ENCODE measurements at places on chromosomes 12 and 14.

DNA sequence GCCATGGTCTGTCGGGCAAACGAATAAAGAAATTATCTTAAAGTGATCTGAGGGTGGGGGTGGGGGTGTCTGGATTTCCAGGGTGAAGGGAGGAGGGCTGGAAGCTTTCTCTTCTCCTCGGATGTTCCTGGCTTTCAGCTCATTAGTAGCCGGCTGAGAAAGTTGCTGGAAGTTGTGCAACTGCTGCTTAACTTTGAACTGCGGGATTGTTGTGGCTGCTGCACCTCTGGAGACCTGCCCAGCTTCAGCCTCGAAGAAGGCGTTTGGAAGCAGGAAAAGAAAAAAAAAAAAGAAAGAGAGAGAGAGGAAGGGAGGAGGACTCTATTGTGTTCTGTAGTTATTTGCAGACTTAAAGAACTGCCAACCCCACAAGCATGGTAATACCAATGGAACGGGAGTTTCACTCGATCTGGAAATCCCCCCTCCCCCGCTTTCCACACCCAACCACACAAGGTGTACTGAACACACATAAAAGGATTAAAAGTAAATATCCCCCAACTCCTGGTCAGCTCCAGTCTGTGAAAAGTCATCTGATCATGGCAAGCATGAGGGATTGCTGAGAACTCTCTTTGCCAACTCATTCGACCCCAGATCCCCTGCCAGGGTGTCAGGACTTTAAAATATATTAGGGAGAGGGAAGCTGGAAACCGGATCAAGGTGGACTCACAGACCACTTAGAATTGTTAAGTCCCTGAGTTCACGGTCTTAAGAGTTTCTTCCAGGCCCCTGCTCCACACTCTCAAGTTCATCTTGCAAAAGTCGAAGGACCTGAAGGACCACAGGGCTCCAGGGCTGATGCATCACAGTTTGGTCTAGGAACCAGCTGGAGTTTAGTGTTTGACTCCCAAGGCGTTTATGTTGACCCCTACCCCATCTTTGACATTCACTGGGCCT lies at the start of gene RASSF9:
Gene RASSF9 (minus strand): TSS at position 213 of the 894 bp plus-strand sequence. CDS start 208 bp downstream, at position 5.
- DNase-seq, result no peak

DNA sequence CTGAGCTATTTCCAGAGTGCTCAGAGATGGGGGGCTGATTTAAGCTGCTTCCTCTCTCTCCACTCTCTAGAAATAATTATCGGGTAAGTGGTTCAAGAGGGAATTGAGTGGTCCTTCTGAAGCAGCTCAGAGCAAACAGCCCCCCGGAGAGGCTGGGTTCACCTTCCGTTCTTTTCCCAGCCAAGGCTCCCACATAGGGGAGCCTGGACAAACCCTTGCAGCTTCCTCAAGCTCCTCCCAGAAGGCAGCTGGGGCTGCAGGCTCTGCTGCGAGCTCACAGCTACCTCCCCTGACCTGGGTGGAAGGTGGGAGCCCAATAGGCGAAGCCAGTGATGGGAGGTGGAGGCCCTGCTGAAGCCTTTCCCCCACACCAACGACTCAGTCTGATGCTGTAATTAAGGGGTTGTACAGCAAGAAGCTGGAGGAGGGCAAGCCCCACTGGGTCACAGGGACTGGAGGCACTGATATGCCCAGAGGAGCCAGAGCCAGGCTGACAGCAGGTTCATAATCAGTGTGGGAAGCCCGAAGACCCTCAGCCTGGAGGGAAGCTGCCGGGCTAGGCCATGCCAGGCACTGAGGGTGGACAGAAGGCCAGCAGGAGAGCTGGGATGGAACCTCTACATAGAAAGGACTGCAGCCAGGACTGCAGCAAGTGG lies 52.4 kb downstream of the ARL6IP4 start:
- DNase-seq, result no peak

GRCh38 chr14:104856869-104857860 lies 7.9 kb upstream of the CEP170B start:
- DNase-seq, result no peak

DNA sequence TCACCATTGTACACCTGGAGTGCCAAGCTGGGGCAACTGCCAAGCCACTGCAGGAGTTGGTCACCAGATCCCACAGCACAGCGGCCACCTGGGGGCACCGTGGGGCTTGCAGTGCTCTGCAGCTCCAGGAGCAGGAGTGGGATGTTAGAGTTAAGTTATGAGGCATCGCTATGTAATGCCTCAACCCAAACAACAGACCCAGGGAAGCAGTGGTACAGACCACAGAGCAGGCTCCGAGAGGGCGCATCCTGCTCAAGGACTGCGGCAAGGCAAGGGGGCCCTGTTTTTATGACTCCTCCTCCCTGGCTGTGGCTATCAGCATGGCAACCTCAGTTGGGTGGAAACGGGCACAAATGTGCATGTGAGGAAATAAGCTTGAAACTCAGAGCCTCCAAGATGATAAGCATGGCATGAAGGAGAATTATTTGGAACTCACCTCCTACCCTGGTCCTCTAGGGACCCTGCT lies 63.1 kb downstream of the ARL6IP4 start:
- DNase-seq, result peak; percentile 77

GRCh38 chr12:14664434-14665023 lies 31.9 kb downstream of the GUCY2C start:
- peak; percentile 56 for DNase-seq

GRCh38 chr14:99240627-99241324 lies 31.2 kb downstream of the BCL11B start:
- DNase-seq, result no peak

- no peak for DNase-seq
These were observed 7.7 kb downstream of the BRF1 start for GRCh38 chr14:105292826-105293711.

DNA sequence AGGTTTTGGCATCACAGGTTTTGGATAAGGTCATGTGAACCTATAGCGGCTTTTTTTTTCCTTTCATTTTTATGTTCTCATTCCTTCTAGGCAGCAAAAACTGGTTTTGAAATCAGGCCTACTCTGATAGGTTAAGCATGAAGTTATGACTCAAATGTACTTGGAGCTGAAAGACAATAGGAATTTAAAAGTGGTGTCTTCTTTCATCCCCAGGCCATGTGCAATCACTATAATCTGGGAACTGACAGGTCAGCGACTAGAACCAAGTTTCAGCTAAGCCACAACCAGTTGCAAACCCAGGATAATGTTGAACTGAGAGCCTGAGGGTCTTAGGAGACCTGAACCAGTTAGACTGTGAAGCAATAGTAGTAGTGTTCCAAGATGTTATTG lies 74.3 kb downstream of the ANO6 start:
- DNase-seq, result no peak

DNA sequence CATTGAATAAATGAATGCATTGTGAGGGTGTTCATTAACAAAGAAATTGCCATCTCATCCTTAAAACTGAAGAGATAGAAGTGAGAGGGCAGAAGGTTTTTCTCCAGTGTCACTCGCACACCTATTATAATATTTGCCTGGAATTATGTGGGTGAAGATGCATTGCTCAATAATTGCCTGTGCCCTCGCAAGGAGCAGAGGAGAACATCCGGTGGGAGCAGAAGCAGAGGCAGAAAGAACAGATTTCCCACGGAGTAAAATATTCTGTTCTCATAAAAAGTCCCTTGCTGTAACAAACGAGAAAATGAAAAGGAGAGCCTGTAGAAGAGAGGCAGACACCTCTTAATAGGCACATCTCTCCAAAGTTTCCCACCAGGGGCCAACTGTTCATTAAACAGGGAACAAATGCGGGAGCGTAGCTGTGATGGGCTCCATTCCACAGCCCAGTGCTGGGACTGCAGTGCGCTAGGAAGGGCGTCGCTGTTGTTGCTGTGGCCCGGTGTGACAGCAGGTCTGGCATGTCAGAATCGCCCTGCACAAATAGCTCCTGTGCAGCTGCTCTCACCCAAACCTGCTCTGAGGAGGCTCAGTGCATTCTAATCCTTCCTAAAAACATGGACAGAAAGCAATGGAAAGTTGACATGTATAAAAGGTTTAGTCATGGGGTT lies 359.8 kb downstream of the APAF1 start:
- DNase-seq, result no peak

GRCh38 chr12:108090107-108090899 lies 38.8 kb upstream of the WSCD2 start:
- no peak for DNase-seq

- DNase-seq, result no peak
These were observed 14.8 kb upstream of the LRRC9 start for GRCh38 chr14:59905188-59905587.

DNA sequence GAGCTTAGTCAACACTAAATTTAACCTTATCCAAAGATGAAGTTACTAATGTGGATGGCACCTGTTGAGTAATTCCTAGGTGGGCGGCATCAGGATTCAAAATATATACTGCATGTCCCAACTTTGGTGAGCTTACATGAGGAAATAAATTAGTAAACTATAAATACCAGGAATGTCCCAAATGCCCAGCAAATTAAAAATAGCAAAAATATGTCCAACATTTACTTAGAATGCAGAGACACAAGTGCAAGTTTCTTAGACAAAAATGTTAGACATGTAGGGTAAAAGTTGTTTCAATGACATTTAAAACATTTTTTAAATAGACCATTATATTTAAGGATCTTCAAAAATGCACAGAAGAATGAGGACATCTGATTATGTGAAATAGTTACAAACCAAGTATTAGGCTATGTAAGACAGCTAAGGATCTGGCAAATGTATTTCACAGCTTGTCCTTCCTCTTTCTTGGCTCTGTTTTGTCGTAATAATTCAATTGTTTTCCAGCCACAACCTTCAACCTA lies 115.9 kb downstream of the NAV3 start:
- no peak for DNase-seq

DNA sequence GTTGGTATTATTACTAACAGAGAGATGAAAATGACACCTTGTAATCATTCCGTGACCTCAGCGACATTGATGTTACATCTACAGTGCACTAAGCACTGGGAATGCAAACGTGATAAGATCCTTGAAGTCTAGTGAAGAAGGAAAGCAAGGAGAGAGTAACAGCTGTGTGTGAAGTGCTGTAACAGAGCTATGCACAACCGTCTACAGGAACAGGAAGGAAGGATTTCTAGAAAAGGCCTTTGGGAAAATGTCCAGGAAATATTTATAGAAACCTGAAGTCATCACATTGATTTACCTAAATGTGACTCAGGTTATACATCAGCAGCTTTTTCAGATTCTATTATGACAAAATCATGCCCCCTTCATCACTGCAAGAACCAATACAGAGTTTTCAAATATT lies 304.2 kb upstream of the AMIGO2 start:
- DNase-seq, result no peak

GRCh38 chr12:82187011-82187410 lies 171.2 kb downstream of the CCDC59 start:
- DNase-seq, result no peak

DNA sequence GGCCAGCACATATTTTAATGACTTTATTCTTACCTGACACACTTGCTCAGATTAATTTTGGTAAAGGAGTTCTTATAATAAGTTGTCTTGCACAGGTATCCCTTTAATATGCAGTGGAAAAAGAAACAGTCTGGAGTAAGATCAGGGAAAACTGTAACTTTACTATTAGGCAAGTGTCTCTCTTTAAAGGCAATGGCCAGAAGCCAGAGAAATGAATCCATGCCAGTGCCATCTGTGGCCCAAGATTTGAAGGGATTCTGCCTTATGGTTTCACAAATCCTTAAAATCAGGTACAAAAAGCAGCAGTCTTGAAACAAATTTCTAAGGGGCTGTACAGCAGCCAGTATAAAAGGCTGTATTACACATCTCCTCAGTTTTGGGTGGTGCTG lies 22.4 kb downstream of the NFYB start:
- no peak for DNase-seq

DNA sequence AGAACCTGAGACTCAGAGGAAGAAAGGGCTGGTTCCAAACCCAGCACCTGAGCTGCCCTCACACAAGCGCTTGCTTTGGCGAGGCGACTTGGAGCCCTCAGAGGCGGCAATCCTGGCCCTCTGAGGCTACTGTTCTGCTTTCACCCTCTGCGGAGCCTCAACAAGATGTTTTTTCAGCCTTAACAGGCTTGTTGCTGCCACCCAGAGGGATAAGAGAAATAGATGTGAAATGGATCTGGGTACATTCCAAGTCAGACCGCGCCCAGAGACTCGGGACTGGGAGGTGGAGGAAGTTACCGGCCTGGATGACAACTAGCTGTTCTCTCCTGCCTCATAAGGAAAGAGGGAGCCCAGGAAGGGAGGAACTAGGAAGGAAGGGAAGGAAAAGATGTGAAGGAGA lies 89.6 kb downstream of the TTC7B start:
- DNase-seq, result no peak

- DNase-seq, result no peak
These were observed 129.0 kb downstream of the IGF1 start for GRCh38 chr12:102351322-102351721.

DNA sequence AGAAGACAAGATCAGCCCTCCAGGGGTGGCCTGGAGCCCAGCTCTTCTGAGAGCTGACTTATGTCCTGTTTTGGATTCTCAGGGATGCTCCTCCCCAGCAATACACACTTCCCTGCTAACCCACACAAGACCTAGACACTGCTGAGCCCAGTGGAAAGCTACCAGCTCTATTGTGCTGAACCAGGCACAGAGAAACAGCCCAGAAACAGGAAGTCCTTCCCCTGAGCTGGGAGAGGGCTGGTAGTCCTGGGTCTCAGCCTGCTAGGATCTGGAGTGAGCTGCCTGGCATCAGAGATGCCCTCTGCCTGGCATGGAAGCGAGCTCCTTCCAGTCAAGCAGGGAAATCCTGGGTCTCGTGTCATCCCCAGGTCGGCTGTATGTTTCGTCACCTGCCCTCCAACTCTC lies 1.2 kb upstream of the LAG3 start:
- DNase-seq, result no peak

GRCh38 chr14:98731701-98732100 lies 540.3 kb downstream of the BCL11B start:
- no peak for DNase-seq

DNA sequence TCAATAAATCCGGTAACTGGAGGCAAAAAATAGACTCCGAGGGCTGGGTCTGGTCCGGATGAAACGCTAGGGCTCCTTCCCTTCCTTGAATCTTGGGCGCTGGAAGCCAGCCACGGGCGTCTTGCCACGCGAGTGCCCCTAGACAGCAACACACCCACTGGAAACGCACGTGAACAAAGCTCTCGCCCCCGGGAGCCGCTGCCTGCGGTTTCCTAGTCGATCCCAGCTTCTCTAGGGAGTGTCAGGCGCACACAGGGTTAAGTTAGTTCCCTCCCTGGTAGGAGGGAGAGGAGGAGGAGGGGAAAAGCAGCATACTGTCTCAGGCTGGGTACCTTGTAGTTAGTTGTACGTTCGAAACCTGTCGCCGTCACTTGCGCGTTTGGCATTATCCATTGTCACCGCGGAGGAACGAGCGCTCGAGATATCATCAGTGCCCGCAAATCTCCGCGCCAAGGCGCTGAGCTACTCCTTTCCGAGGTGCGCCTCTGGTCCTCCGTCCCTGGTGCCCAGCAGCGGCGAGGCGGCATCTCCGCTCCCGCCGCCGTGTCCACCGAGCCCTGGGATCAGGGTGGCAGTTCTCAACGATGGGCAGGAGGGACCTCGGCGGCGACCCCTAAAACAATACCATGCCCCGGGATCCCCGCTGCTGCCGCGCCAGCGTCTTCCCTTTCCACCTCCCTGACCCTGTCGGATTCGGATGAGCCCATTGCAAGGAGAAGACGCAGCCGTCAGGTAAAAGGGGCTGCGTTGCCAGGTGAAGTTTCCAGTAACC lies at the start of gene FLRT2:
Gene FLRT2 (plus strand): TSS at position 342 of the 772 bp plus-strand sequence. CDS start 91,371 bp downstream, outside the sequence.
- DNase-seq, result no peak

Data from CD4-positive, alpha-beta T cell treated with Interleukin-2 at 100 ng/mL for 4 hours (primary cell).